PC-9 (cell line): ENCODE measurements at places on chromosomes 1 and 21. TPM values are rescaled to one million over a fixed set of nuclear protein-coding genes. Genes with fewer than 3 reads are reported as not detected.
A peak's percentile ranks its signal among the peaks of the same experiment; 100 is the strongest.

Gene DCST1
- 0.22 and 0.43 TPM in 2 replicates for total RNA-seq

GRCh38 chr1:88224906-88225305 lies 459.2 kb upstream of the PKN2 start:
- no peak for DNase-seq

DNA sequence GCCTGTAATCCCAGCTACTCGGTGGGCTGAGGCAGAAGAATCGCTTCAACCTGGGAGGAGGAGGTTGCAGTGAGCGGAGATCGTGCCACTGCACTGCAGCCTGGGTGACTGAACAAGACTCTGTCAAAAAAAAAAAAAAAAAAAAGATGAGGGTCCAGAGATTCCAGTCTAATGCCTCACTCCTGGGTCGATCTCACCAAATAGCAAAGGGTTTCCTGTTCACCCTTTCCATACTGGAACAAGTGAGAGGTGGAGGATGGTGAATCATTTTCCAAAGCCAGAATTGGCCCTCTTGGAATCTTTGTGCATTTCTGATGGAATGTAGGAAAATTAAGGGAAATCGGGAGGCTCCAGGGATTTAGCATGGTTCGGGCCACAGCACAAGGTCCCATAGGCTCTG lies 58.1 kb upstream of the ZNF648 start:
- DNase-seq = no peak

DNA sequence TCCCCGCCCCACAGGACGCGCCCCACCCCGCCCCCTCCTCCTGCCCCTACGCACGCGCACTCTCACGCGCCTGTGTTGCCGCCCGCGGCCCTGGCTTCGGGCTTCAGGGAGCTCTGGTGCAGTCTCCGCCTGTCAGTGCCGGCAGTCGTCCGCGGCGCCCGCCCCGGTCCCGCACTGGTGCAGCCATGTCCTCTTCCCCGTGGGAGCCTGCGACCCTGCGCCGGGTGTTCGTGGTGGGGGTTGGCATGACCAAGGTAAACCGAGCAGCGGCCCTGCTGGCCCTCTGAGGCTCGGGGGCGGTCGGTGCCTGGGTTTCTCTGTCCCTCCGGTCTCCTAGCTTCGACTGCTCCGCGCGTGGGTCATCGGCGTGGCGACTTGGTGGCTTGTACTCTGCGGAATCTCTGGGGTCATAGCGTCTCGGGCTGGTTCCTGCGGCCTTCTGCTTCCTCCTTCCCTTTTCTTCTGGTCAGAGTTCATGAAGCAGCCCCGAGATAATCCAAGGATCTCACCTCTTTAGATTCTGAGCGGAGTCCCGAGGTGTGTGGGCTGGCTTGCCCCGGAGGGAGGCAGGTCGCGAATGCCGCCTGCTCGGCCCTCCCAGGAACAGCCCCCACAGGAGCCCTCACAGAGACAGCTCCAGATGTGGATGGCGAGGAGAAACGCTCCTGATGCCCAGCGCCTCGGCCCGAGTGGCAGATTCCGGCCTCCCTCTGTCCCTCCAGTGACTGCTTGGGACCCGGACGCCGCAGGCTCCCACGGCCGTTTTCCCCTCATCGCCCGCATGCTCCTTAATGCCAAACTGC lies at the start of gene SCP2:
SCP2 (plus strand) TSS at position 65 of the 803 bp plus-strand sequence; CDS start at position 186, 121 bp downstream.
- DNase-seq = peak; percentile 71

- no peak for DNase-seq
These were observed 140.4 kb downstream of the ZNF326 start for GRCh38 chr1:90135286-90135685.

DNA sequence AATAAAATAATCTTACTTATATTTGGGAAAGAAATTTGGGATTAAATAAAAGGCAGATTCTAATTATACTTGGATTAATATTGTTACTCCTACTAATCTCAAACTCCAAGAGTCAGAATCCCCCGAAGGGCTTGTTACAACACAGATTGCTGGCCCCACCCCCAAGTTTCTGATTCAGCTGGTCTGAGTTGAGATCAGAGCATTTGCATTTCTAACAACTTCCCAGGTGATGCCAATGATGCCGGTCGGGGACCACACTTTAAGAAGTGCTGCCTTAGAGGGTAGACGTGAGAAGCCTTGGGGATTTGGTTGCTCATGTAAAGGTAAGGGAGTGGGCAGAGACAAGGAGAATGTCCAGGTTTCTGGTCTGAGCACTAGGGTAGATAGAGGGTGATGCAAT lies 47.2 kb downstream of the FMN2 start:
- no peak for DNase-seq

DNA sequence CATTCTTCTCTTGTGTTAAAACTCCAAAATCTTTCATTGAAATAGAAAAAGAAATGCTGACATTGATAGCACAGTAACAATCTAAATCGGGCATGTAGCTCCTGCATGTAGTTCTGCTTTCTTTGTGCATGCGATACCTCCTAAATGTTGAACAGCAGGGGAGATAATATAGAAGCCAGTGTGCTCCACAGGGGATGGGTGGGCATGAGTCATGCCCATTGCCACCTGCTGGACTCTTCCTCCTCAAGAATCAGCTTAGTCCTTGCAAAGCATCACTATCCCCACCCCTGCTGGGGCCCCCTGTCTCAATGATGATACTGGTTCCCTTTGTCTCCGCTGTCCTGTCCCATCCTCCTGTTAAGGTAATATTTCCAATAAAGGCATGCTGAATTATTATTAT lies 203.0 kb downstream of the RWDD3 start:
- no peak for DNase-seq
